ENCODE measurements at places on chromosomes 7 and 10.

DNA sequence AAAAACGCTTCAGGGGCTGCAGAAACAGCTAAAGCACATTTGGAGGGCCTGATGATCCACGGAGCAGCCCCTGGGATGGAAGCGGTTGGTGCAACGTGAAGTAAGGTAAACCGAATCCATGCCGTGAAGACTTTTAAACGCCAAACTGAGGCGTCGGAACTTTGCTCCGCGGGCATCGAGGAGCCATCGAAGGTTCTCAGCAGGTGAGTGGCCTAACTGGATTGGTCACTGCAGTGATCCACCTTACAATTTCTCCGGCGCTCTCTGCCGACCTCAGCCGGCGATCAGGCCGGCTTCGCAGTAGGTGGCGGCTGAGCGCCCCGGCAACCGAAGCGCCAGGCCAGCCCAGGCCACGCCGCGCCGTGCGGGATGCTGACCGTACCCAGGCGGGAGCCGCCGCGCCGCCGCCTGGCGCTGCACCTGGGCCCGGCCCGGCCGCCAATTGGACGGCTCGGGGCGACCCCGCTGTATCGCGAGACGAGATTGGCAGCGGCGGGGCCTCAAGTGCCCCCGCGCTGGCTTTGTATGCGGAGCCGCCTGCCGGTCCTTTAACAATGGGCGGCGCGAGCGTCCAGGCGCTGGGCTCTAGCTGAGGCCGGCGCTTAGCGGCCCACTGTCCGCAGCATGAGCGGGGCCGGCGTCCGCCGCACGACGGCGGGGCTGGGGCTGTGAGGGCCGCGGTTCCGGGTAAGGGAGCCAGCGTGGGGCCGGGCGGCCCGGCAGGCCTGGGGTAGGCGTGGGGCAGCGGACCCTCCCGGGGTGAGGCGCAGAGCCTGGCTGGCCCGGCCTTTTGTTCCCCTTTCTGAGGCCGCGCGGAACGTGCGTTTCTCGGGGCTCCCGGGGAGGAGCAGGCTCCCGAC, at the start of gene CCNJ:
CCNJ (plus strand) TSS at position 551 of the 860 bp plus-strand sequence. CDS start 811 bp downstream, outside the sequence.
- peak; percentile 85 for DNase-seq

GRCh38 chr7:100840470-100841100, 11.9 kb upstream of the SLC12A9 start:
- no peak for DNase-seq

GRCh38 chr10:131777921-131778320, 122.9 kb upstream of the PPP2R2D start:
- no peak for DNase-seq

DNA sequence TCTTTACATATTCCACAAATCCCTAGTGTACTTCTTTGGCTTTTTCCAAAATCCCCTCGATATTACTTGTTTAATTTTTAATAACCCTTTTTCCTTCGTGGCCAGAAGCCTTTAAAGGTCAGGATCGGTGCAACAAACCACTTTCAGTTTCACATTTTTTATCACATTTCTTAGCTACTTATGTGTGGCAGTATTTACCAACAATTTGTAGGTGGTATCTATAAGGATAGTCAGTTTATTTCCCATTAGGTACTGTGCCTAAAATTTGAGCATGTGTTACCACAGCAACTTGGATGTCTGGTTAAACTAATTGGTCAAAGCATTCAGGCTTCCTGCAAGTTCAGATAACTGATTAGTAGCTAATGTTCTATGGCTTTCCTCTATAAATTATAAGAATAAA, 104.9 kb downstream of the CDK14 start:
- no peak for DNase-seq

DNA sequence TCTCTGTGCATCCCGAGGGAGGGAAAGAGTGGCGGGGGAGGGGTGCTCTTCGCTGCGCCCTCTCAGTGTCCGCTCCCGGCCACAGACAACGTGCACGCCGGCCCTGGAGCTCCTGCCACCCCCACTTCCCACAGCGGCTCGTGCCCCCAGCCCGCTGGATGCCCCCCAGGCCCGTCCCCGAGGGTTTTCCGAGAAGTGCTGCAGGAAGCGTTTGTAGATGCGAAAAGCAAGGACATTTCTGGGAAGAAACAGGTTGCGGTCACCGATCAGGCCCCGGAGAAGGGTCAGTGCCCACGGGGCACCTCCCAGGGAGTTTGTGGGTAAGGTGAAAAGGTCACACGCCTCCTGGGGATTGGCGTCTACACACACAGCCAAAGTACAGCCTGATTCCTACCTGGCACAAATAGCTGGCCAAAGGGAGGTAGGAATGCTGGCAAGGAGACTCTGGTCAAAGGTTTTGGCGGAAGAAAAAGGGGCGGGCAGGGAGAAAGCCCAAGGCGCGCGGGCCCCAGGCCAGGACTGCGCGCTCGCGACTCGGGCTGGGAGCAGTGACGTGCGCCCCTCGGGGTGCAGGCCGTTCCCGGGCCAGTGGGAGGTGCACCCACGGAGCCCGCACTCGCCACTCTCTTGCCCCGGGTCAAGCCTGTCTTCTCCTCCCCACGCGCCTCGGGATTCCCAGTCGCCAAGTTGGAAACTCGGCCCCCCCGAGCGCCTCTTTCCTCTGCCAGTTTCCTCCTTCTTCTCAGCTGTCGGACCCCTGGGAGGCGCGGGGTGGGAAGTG, 1.5 kb upstream of the NRP1 start:
- peak; percentile 8 for DNase-seq

- DNase-seq = no peak
Measured at GRCh38 chr7:149838992-149839408, 825 bp downstream of the ZNF862 start.

DNA sequence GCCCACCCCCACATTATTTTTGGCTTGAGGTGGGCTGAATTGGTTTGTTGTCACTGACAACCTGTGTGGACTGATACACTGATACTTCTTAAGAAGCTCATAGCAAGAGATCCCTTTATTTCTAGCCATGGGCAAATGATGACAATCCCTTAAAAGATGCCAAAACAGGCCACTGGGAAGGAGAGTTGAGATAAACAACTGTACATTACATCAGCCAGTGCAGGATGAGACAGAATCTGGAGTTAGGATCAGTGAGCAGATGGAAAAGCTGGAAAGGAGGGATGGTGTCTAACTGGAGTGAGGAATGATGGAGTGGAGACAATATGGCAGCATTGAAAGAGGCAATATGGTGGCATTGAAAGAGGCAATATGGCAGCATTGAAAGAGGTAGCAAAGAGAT, 195.9 kb upstream of the LYZL2 start:
- DNase-seq = no peak

GRCh38 chr10:119268871-119269506, 61.6 kb downstream of the GRK5 start:
- DNase-seq = peak; percentile 48

DNA sequence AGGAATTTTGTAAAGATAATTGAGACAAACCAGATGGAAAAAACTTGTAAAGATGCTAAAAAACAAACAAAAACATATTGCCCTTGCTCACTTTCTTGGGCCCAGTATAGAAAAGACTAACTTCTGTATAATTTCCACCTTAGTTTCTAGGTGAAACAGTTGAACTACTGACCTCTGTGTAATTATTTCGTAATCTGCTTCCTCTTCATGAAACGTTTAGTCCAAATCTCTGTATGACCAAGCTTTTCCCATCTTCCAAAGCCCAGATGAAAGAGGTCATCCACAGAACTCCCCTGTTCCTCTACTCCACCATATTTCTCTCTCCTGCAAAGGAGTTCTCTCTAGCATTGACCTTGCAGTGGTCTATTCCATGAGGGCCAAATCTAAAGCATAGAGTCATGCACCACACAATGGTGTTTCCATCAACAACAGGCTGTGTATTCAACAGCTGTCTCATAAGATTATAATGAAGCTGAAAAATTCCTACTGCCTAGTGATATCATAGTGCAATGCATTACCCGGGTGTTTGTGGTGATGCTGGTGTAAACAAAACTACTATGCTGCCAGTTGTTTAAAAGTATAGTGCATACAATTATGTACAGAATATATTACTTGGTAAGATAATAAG, 647.6 kb downstream of the TNS3 start:
- no peak for DNase-seq

DNA sequence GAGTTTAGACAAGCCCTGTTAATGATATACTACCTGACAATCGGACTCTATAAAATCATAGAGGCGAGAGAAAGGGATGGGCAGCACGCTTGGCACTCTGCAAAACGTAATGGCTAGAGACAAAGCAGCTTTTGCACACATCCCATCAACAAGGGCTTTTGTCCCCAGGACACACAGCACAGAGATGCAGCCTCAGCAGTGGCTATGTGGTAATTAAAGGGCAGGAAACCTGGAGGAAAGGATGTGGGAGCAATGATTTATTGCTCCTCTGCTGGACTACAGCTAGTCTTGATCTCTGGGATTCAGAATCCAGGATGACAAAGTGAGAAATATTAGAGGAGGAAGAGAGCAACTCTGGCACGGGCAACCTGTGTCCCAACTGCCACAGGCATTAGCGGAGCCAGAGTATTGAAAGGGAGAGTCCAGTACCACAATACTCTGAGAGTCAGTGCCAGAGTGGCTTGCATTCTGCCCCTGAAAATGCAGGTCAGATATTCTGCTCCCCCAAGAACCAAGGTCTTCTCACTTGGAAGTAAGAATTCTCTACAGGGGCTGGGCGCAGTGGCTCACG, 96.5 kb downstream of the ARMH3 start:
- no peak for DNase-seq

DNA sequence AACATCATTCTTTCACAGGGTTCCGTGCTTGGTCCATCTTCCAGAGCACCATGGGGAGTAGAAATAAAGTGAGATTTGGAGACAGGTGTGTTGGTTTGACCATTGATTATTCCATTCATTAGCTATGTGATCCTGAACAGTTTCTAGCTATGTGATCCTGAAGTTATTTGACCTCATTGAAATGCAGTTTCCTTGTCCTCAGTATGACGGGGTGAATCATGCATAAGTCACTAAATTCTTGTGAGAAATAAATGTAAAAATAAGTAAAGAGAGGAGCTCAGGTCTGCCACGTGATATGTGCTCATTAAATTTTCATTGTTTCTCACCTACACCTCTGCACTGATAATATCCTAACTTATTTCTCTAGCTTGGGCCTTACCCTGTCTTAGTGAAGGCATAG, 34.1 kb upstream of the LHFPL3 start:
- no peak for DNase-seq

DNA sequence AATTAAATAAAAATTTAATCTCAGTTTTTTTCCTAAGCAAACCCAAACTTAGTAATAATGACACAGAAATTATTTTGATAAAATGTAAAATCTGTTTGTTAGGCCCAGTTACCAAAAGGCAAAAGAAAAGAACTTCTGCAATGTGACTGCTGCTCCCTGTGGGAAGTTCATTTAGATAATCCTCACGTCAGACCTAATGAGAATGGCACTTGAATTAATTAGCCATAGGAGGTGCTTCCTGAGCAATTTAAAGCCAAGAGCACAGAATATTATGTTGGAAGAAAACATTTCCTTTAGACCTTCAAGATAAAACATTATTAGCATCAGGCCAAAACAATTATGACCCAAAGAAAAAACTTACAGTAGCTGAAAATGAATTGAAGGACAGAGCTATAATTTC, 19.4 kb downstream of the SPAM1 start:
- DNase-seq = no peak

- DNase-seq = no peak
Measured at GRCh38 chr7:123211545-123211944, 11.8 kb upstream of the SLC13A1 start.

GRCh38 chr7:24718977-24719491, 38.2 kb downstream of the GSDME start:
- no peak for DNase-seq

GRCh38 chr10:106619346-106619745, 545.2 kb downstream of the SORCS1 start:
- no peak for DNase-seq

GRCh38 chr7:138170959-138171703, 94.9 kb downstream of the AKR1D1 start:
- DNase-seq = no peak

DNA sequence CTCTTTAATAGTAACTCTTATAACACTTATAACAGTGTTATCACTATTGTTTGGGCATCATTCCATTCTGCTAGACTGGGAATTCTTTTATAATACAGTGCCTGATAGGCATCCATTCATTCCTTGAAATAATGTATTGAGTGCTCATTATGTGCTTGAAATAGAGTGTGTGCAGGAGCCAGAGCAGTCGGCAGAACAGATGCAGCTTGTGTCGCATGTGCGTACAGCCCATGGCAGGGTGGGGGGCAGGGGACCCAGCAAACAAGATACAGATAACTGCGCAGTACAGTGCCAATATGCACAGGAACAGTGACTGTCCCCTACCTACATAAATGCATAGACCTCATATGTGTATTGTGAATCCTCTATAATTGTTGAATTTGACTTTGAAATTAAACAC, 99.3 kb downstream of the KAT6B start:
- no peak for DNase-seq

- no peak for DNase-seq
Measured at GRCh38 chr7:35734001-35734483, 39.1 kb upstream of the HERPUD2 start.

GRCh38 chr7:774161-775109, 47.4 kb upstream of the PRKAR1B start:
- DNase-seq = peak; percentile 76

DNA sequence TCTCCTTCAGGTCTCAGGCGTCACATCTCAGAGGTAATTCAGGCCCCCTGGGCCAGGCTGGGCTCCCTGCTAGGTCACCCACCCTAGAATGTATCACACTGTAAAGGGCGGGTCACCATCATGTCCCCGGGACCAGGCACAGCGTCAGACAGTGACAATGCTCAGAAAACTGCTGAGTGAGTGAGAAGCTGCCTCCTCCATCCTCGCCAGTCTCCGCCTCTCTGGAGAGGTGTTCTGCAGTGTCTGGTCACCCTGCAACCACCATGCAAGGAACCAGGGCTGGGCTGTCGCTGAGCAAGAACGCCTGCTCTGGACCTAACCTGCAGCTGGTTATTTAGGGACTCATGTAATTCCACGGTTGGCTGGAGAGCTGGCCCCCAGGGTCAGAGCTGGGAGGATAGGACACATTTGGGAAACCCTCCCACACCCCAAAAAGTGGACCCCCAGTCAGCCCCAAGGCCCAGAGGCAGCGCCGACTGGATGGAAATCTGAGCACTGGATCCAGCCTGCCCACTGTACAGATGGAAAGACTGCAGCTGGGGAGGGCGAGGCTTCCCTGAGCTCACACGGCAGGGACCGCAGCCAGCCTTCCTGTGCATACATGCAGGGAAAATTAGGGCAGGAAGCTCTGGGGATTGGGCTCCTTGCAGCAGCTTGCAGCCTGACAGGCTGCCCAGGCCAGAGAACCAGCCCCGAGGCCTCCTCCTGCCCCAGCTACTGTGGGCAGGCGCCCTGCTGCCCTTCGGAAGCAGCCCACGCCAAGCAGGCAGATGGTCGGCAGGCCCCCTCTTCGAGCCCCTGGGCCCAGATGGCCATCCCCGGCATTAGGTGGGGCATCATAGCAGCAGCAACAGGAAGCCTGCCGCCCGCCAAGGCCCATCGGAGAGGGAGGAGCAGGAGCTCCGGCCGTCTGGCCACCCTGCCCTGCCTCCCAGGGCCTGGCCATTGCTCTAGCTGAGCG, 105.4 kb upstream of the ZMIZ1 start:
- no peak for DNase-seq

DNA sequence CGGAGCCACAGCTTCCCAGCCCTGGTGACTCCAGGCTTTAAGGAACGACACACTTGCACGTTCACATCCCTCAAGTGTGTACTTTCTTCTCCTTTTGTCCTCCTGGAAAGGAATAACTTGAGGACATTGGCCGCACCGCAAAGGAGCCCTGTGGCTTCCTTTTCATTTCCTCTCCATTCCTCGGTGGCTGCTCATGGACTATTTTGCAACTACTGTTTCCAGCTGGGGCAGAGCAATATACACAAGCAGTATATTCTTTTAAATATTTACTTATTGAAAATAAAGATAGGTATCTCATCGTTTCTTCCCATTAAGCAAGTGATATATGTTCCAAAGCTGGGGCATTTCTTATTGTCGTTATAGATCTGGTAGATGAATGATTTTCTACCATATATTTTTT, 97.2 kb upstream of the LYZL1 start:
- DNase-seq = no peak
